ENCODE measurements at places on chromosomes 7 and 10. TPM values are rescaled to one million over a fixed set of nuclear protein-coding genes. Genes with fewer than 3 reads are reported as not detected.

PRKG1 gene
- total RNA-seq: 2.3 TPM

DNA sequence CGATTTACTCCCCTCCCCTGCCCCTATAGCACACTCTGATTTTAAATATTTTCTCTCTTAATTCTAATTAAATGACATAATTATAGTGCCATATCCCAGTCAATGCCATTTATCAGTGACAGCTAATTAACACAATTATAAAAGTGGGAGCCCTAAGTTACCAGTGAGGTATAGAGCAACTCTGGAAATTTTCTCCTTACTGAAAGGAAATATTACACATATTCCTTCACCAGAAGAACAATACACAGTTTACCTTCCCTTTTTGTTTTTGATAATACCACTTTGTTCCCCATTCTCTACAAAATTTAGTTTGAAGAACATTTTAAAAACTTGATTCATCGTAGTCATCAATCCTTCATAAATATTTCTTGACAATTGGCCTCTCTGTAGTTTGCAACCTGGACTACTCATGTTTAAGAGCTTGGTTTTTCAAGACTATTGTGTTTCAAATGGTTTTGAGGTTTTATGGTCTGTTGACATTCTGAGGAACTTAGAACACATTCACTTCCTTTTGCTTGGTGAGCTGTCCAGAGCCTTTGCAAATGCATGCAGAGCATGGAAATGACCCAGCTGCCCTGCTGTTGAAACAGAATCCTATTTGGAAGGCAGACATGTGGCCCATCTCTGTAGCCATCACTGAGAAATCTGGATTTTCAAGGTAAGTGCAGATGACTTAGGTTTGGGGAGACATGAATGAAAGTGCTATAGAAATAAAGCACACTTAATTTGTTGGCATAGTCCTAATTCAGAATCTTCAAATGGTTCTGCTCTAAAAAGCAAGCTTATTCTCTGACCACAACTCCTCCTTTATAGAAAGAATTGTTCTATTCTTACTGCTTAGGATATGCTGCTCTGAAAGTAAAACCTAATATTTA is at the start of gene GPR141:
GPR141 (plus strand) TSS at position 521 of the 875 bp plus-strand sequence. CDS start 56,628 bp downstream, outside the sequence.
- peak; percentile 90 for DNase-seq

GRCh38 chr7:30707391-30708357 is 25.4 kb upstream of the CRHR2 start:
- DNase-seq: no peak

DNA sequence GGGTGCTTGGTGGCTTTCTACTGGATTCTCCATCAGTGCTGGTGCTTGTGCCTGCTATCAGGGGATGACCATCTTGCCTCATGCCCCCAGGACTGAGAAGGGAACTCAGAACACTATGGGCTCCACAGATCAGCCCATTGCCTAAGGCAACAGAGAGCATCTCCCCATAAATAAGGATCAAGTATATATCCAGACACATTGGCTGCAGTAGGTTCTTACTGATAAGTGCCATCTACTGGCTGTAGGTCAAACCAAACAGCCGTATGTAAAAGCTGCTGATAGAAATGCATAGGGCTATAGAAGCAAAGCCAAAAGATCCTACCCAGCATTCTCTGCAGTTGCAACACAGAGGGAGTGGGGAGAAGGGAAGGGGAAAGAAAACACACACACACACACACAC is 153.7 kb downstream of the CDK14 start:
- no peak for DNase-seq

- peak; percentile 18 for DNase-seq
Measured at GRCh38 chr10:69180525-69181204, 631 bp downstream of the SUPV3L1 start.

- no peak for DNase-seq
Measured at GRCh38 chr7:102841290-102841689, 71.5 kb upstream of the LRRC17 start.

All from renal cortical epithelial cell (primary cell).